ENCODE measurements at places on chromosomes 5 and 9.

DNA sequence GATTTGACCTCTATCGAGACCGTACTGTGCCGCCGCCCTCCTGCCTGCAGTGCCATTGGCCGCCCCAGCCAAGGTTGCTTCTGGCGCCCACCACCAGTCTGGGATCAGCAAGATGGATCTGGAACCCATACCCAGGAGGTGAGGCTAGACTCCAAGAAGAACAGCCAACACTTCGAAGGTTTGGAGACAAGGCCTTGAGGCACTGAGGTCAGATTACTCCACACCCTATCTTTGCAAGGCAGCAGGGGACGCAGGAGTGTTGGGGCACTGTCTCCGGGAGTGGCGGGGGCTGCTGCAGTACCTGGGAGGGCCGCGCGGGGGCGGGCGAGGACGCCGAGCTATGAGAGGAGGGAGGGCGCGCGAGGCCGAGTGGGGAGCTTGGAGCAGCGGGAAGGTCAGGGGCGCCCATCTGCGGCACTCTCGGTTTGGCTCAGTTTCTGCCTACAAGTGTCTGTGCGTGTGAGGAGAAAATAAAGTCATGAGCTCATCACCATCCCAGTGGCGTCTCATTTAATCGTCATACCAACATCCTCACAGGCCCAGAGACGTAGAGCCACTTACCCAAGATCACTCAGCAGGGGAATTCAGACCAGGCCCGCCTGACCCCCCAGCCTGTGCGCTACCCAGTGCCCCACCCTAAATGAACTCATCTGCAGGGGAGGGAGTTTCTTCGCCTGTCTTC lies 20.5 kb upstream of the PSD2 start:
- DNase-seq: peak; percentile 47

DNA sequence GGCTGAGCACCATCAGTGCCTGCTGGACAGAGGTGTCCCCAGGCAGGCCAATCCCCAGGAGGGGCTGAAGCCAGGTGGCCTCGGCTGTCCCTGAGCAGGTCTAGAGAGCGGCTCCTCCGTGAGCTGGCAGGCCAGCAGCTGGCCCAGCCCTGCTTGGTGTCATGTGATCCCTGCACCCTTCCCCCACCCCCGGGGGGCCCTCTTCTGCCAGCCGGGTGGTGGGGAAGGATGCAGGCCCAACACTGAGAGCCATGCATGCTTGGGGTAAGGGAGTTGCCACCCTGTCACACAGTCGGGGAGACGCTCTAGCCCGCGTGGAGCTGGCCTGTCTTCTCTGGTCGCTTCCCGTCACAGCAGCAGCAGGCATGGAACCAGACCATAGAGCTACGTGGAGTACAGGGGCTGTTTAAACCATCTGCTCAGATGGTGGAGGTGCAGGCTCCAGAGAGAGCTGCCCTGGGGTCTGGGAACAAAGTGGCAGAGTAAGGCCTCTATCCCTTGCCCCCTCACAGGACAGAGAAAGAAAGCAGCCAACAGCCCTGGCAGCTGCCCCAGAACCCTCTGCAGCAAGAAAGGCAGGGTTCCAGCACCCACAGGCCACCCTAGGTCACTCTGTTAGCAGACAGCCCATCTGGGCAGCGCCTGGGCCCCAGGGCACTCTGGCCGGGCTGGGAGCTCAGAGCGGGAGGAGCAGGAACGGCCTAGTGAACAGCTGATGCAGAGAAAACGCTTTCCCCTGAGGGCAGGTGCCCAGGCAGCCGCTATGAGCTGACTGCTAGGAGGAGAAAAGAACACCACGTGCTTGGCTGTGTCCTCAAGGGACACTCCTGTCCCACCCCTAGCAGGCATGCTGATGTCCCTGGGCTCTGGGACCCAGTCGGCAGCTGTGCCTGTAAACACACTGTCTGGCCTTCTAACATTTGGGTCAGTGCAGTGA lies 6.8 kb downstream of the RALGDS start:
- DNase-seq: peak; percentile 91

DNA sequence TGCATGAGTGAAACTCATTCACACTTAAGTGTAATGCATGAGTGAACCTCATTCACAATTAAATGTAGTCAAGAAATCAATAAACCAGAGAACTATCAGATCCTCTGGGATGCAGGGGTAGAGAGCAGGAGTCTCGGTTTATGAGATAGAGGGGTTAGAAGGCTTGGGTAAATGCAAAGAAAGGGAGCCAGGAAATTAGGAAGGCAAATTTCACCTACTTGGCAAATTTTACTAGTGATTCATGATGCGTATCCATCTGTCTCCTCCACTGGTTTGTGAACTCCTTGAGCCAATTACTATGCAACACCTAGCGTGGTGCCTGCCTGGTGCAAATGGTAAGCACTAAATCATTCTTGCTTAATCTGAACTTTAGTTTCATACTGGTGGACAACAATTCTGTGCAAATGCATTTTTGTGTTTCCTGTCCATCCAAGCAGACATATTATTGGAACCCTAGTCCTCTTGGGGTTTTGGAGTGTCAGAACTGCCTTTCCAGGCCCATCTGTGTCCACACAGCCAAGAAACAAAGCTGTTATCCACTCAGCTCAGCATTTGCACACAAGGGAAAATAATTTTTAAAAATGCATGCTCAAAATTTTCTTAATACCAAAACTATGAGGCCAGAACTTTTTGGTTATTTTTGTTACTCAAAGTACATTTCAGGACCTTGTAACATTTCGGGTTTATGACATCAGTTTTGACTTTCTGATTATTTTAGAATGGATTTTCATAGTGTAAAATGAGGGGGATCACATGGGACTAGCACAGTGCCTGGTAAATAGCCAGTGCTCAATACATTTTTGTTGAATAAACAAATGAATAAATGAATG lies 5.2 kb downstream of the HAPLN1 start:
- no peak for DNase-seq

- peak; percentile 41 for DNase-seq
Observed at GRCh38 chr9:88791105-88791805, 200.0 kb upstream of the S1PR3 start.

DNA sequence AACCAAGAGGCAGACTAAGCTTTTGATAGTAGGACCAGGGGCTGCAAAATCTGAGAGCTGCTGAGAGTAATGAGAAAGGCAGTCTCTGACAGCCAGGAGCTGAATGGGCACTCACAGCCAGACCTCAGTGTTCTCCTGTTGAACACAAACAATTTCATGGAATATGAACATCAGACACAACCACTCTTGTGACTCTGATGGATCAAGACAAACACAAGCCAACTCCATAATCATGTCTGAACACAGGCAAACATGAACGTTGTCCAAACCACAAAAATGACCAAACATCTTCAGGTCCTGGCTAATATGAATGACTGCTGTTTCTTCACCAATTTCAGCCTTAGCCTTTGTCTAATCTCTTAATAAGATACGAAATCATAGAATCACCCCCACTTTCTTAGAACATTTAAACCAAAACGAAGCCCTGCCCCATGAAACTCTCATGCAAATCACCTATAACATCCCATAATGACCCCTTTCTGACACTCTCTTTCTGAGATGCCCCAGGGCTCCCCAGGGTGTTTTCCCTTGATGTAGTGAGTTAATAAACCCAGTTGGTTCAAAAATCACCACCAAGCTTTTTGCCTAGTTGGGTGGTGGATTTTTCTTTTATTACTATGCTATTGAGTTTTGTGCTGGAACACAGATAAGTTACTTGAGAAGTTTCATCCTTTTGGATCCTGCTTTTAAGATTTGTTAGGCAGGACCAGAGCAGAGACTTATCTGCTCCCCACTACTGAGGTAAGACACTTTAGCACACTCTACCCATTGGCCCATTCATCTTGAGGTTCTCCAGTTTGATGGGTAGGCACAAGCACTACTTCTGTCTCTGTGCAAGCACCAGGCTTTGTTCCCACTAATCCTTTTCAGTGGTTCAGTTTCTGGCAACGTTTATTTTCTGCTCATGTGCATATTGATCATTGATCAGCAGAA lies 5.9 kb upstream of the ERAP2 start:
- no peak for DNase-seq

DNA sequence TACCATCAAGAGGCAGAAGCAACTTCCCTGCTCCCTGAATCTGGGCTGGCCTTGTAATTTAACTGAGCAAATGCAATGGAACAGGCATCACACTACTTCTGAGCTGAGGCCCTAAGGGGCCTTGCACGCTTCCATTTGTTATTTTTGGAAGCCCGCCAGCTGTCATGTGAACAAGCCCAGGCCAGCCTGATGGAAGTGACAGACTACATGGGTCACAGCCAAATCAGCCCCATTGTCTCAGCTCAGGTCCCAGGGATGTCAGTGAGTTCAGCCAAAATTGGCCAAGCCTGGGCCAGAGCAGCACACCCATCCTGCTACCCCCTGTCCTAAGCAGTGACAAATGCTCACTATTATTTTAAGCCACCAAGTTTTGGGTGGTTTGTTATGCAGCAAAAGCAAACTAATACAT lies 72.8 kb downstream of the PRRT1B start:
- DNase-seq: peak; percentile 56

GRCh38 chr5:77843570-77844372 lies 67.6 kb upstream of the TBCA start:
- DNase-seq: no peak

- DNase-seq: no peak
Observed at GRCh38 chr5:157672976-157673375, 1.6 kb downstream of the C5orf52 start.

- no peak for DNase-seq
Observed at GRCh38 chr9:116984111-116984510, 297.0 kb downstream of the TRIM32 start.

GRCh38 chr9:137164370-137165249 lies 5.2 kb downstream of the LRRC26 start:
- no peak for DNase-seq

DNA sequence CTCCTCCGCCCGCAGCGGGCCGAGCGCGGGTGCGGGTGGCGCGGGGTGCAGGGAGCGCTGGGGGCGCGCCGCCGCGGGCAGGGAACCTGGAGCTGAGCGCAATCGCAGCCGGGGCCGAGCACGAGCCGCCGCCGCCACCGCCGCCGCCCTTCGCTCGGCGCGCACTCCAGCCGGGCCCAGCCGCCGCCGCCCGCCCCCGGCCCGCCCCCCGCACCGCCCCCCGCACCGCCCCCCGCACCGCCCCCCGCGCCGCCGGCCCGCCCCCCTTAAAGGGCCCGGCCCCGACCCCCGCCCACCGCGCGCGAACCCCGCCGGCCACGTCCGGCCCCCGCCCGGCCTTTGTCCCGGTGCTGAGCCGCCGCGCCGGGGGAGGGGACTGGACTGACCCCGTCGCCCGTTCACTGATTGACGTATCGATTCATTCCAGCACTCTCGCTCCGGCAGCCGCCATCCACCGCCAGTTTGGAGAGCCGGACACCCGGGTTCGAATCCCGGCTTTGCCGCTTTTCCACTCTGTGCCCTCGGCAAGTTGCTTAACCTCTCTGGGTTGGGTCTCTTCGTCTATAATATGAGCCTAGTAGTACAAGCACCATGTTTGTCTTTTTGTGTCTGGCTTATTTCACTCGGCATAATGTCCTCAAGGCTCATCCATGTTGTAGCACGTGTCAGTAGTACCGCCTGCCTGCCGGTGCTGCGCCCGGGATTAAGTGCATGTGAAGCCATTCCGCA lies at the start of gene SH3PXD2B:
TSS of gene SH3PXD2B (minus strand) at position 168 of the 729 bp plus-strand sequence. CDS start 173 bp downstream, outside the sequence.
- DNase-seq: peak; percentile 45

DNA sequence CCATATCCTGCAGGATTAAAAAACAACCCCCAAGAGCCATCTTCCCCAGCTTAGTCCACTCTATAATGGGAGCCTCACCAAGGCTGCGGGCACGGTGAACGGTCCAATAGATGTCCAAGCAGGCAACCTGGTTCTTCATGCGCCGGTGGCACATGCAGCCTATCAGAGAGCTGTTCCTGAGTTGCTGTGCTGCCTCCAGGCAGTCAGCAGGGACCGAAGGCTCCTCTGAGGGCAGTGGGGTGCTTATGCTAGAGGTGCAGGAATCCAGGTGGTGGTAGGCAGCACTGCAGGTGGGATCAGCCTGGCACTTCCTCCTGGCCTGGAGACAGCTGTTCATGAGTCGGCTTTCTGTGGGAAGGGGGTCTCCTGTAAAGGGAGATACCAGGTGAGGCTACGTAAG lies 10.2 kb downstream of the GFRA3 start:
- no peak for DNase-seq

GRCh38 chr9:36861528-36862205 lies 172.4 kb downstream of the PAX5 start:
- no peak for DNase-seq

- DNase-seq: peak; percentile 55
Observed at GRCh38 chr9:15317836-15318235, 10.8 kb upstream of the TTC39B start.

DNA sequence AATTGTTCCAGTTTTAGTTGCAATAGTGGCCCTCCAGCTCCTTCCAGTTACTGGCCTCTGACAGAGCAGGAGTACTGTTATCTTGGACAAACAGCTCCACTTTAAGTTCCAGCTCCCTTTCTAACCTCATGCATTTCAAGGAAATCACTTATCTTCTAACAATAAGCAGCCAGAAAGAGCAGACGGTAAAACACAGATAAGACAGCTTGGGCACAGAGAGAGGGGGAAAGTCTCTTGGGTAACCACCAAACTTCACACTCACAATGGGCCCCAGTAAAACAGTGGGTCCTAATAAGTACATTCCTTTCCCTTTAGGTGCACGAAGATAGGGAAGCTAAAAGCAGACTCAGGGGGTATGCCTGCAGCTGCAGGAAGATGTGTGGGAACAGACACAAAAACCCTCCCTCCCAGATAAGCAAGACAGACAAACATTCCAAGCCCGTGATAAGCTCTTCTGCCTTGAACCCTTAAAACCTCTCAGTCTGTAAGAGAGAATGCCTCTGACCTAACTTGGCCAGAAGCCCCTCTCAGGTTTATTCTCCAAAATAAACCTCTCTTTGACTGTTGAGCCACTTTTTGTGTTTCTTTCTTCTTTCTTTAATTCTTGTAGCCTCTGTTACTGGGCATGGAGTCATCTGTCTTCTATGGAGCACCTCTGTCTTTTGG lies 30.8 kb downstream of the OR1J1 start:
- DNase-seq: no peak

Measured in RPMI7951 (cell line).